ENCODE measurements at places on chromosomes 13 and 19.

DNA sequence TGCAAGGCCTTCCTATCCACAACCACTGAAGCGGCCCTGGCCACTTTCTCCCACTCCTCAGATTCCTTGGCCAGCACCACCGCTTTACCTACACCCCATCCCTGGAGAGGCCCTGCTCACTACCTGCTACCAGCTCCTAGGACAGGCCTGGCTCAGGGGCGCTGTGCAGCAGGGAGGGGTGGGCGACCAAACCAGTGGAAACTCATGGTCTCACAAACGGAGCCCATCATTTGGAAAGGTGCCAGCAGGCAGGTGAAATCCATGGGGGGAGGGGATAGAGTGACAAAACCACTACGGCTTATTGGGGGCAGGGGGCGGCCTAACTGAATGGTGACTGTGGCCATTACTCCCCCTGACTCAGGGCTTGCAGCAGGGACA lies 27.6 kb downstream of the C19orf47 start:
- DNase-seq: no peak

DNA sequence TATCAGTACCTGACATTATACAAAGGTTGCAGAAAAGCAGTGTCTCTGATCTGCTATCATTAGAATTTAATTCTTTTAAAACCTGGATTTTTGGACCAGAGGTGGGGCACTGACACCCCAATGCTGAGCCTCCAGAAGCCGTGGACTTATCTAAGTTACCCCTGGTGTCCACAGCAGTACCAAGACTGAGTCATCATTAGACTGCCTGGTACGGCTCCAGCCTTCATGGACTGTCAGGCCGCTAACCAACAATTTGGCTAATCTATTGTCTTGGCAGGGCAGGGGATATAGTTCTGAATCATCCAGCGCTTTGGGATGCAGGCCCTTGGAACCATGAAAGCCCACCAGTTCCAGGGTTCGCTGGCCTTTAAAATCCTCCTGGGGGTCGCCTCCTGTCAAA lies 78.3 kb downstream of the TSHZ3 start:
- no peak for DNase-seq

GRCh38 chr13:98103942-98104880 lies 38.7 kb upstream of the FARP1 start:
- DNase-seq: no peak

DNA sequence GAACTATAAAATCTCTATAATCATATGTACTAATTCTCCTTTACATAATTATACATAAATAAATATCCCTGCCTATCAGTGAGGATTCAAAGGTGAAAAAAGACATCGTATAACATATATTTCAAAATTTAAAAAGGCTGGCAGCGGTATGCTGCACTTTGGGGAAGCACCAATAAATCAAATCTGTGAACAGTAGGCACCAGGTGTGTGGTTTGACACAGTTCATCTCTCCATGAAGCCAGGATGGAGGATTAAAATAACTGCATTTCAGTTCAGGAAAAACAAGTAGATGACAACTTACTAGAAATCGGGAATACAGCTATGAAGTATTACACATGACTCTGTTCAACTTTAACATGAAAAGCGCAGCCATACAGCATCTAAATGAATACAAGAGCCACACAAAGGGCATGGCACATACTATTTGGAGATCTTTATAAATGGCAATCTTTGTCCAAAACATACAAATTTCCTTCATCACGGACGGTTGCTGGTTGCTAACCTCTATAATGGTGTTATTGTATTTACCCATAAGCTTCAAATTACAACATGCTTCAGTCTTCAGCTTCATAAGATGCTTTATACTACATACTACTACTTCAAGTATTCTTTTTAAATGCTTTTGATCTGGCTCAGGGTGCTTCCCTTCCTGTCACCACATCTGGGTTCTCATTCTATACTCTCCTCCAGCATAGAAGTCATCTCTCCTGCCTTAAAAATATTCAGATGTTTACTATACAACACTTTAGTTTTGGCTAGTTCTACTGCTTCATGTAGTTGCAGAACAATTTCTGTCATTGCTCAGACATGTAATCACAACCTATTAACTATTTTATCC lies 128.7 kb downstream of the KLF12 start:
- no peak for DNase-seq

GRCh38 chr13:41697578-41697977 lies 240.2 kb downstream of the RGCC start:
- DNase-seq: no peak

DNA sequence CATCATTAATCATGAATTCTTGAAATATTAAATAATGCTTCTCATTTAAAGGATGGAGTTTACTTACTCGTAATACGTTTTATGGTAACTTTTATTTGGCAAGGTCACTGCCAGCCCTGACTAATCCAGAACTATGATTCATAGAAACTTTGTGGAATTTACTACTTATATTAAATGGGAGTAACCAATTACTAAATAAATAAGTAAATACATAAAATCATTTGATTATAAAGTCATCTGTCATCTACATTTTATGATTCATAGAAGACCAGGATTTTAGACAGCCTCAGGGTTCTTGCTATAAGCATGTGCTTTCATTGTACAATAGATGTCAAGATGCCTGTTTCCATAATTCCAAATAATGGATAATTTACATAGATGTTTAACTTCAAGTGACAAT lies 611.1 kb downstream of the TBC1D4 start:
- no peak for DNase-seq

DNA sequence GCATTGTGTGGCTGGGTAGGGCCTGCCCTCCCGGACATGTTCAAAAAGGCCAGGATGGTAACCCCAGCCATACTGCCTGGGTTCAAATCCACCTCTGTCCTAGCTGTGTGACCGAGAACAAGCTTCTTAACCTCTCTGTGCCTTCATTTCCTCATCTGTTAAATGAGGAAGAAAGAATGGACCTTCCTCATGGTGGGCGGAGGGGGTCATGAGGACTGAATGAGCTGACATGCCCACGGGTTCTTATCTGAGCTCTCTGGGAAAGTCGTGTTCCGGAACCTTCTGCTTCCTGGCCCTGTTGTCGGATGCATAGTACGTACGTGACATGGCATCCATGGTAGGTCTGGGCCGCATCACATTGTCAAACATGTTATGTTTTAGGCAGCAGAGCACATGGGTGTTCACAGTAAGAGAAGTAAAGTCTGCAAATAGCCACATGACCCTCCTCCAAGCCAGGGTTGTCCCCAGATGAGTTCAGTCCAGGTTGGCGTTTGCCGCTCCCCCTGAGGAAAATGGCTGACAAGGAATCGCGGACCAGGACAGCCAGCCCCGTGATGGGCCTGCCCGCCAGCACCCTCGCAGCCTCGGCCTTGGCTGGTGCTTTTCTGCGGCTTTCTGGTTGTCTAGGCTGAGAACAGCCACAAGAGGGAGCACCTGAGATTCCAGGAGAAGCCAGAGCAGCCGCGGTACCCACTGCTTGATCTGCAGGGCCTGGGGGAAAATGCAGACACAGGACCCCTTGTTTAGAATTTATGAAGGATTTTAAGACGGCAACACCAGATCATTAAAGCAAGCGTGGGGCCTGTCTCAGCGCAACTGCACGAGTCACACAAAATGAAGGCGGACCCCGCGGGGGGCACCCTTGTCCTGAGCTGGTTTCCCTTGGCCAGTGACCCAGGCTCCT lies 2.4 kb upstream of the NTN5 start:
- peak; percentile 61 for DNase-seq

GRCh38 chr13:99601535-99601934 lies 100.3 kb downstream of the TM9SF2 start:
- DNase-seq: no peak

DNA sequence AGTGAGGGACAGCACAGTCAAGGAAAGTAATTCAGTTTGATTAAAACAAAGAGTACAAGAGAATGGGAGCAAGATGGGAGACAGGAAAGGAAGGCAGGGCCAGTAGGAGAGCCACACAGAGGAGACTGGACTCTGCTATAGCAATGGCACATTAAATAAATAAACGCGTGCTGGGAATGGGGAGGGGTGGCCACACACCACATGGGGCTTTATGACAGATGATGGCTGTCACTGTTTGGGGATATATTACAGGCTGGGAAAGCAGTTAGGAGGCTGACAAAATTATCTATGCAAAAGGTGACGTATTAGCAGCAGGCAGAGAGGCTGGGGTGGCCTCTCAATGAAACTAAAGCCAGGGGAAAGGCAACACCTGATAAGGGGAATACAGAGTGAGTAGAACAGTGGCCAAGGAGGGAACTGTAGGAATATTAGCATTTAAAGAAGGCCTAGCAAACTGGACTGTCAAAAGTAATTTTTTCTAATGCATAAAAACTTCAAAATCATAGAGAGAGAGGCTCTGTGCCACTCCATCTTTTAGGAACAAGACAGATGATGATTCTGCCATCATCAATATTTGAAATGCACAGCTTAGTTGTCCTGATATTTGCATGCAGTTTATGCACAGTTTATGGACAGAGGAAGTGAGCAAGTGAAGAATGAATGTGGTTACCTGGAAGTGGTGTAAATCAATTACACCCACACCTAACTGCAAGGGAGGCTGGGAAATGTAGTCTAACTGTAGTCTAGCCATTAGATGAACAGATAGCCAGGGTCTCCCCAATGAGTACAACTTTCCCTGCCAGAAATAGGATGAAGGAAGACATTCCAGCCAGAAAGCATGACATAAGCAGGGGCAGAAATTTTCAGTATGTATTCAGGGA lies 346.5 kb downstream of the FOXO1 start:
- DNase-seq: no peak

DNA sequence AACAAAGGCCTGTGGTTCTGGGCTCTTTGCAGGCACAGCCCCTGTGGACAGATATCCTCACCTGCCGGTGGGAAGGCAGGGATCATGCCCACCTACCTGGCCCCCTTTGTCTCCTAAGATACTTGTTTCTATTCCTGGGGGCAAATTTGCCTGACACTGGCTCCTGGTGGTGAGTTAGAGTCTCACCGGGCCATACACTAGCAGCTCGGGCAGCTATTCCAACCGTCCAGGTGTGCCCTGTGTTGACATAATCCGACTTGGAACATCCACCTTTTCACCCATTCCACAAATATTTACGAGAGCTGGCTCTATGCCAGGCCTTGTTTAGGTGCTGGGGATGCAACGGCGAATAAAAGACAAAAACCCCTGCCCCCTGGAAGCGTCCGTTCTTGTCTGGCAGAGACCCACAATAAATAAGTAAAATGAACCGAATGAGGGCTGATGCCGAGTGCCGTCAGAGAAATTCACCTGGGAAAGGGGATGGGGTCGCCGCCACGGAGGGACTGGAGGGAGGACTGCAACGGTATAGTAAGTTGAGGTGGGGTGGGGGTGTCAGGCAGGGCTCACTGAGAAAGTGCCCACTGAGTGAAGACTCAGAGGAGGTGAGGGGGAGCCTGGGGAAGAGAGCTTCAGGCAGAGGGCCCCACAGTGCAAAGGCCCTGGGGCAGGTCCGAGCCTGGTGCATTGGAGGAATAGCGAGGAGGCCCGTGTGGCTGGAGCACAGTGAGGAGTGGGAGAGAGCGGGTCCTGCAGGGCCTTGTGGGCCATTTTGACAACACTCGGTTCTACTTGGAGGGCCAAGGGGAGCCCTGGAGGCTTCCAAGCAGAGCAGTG lies 43.2 kb upstream of the RANBP3 start:
- DNase-seq: no peak

DNA sequence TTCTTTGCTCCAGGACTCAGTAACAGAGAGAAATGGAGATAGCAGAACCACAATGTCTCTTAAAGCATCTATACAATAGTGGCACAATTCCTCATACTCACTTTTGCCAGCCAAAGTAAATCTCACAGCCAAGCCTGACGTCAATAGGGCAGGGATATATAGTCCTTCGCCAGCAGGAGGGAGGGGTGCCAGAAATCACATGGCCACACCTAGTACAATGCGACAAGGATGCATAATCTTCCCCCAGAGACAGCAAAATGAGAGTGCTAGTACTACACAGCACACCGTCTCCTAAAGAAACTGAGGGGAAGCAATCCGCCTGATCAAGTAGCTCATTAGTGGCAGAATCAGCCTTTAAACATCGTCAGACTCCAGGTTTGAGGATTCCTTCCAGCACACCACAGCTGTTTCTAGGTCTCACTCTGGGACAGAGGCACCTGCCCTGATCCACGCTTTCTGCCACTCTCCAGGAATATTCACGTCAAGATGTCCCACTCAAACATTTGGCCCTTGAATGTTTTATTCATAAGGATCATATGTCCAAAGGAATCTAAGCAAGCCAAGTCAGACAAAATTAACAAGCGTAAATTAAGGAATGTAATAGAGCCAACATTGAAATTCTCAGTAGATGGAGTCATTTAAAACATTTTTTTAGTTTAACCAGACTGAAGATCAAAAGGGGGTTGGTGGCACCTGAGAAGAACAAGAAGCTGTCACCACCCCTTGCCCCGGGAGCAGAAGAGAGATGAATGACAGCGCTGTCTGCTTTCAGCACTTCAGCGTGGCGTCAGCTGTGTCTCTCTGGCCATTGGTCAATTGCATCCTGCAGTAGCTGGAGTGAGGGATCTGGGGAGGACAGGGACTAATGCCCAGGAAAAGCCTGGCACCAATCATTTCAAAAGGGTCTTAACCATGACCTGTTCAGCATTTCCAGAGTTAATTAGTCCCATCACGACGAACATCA lies 63.5 kb upstream of the SERP2 start:
- no peak for DNase-seq

- no peak for DNase-seq
Measured at GRCh38 chr13:38417727-38418126, 68.1 kb downstream of the UFM1 start.

DNA sequence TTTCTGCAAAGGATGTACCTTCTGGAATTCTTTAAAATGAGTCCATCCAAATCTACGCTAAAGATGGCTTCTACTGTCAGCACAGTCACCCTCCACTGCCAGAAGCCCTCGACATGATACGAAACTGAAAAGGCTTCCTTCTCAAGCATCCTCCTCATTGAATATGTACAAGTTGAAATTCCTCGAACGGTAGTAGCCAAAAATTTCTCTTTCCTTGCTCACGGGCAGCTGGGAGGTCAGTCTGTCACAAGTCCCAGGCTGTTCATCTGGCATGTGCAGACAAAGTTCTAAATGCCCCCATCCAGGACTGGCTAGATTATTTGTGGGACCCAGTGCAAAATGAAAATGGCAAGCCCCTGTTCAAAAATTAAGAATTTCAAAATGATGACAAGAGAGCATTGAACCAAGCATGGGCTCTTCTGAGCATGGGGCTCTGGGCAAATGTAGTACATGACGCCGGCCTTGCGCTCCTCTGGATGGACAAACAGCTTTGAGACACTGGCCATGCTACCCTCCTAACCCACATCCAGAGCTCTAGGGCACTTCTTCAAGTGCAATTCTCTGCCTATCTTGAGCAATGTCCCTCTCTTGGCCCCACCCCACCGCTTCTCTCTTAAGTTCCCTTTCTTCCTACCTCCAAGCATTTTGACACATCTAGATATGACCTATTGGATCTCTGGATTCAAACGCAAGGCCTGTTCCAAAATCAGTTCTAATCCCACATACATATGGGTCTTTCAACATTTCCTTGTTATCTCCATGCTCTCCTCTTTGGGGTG lies 78.9 kb upstream of the FLT1 start:
- DNase-seq: no peak

- DNase-seq: no peak
Measured at GRCh38 chr13:98675066-98675465, 77.4 kb downstream of the SLC15A1 start.
